ENCODE measurements at places on chromosomes 3 and 15. TPM values are rescaled to one million over a fixed set of nuclear protein-coding genes. Genes with fewer than 3 reads are reported as not detected.
A peak's percentile ranks its signal among the peaks of the same experiment; 100 is the strongest.

SCG3 gene
- total RNA-seq, result not detected

DNA sequence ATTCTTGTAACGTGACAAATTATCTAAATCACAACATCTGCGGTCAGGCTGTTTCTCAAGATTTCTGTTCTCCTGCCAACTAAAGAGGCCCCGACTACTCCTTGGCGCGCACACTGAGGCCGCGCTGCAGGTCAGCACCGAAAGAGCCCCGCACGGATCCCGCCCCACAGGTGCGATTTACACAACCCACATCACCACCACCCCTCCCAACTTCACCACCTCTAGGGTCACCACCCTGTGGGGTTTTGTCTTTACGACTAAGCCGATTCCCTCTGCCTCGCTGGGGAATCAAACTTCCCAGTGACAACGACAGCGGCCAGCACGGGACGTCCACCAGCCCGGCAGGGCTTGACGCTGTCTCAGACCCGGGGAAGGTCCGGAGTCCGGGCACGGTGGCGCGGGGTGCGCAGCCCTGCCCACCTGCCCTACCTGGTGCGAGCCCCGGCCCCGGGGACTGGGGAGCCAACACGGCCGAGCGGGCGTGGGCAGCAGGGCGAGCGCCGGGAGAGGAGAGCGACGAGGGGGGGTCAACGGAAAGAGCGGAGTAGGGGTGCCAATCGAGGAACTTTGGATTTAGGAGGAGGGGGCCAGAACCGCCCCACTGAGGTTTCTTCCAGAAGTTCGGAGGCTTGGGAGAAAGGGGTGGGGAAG lies 764 bp downstream of the UACA start:
- peak; percentile 76 for DNase-seq

GRCh38 chr3:55065331-55065730 lies 137.5 kb upstream of the LRTM1 start:
- DNase-seq, result peak; percentile 93

- peak; percentile 52 for DNase-seq
Measured at GRCh38 chr15:71334434-71334833, 219.2 kb downstream of the THSD4 start.

GRCh38 chr3:150743508-150743907 lies 19.5 kb downstream of the SIAH2 start:
- peak; percentile 43 for DNase-seq

GRCh38 chr3:35498506-35499210 lies 140.7 kb upstream of the ARPP21 start:
- DNase-seq, result no peak

DNA sequence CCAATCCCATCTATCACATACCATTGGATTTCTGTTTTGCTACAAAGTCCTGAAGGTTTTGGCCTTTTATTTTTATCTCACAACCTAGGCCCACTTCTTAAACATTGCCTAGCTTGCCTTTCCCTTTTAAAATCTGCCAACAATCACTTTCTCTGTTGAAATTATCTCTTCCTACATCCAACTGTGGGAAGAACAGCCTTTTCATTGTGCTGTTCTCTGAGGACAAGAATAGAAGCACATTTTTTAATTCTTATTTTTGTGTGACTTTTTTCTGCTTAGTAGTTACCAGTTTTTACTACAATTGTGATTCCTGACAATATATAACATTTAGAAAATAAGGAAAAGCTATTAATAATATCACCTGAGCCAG lies 159.2 kb downstream of the CNTN6 start:
- DNase-seq, result no peak

- DNase-seq, result no peak
Measured at GRCh38 chr3:52149726-52150125, 4.5 kb downstream of the POC1A start.

GRCh38 chr15:41150279-41150678 lies 34.2 kb upstream of the INO80 start:
- DNase-seq, result no peak

DNA sequence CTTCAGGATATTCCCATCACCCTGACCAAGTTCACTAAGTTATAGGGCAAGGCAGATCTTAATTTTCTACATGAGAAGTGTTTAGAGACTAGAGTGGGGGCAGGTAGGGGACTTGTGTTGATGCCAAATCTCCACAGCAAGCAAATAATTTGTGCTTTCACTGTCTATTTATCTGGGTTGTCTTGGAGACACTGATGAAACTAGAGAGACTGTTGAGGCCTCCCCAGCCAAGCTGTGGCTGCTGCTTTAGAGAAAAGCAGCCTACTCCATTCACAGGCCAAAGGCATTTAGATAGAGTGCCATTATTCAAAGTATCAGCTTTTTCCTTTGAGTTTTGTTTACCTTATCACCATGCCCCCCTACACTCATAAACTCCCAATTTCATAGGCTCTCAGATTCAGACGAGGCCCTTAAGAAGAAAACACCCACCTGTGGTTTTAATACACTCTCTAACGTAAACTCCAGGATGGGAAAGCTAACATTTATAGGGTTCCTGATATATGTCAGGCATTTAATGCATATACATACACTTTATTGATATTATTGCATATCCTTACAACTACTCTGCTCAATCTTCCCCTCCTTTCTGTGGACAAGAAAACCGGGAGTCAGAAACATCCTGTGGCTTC lies 130.4 kb upstream of the FOXB1 start:
- no peak for DNase-seq

CXCR6 gene
- not detected for total RNA-seq

KLHDC8B gene
- 28.1 TPM for total RNA-seq

- no peak for DNase-seq
Measured at GRCh38 chr15:79981831-79982455, 10.9 kb upstream of the BCL2A1 start.

- no peak for DNase-seq
Measured at GRCh38 chr15:57495041-57495440, 96.7 kb upstream of the MYZAP start.

CPB1 gene
- total RNA-seq, result not detected

- no peak for DNase-seq
Measured at GRCh38 chr3:125645616-125646015, 50.3 kb upstream of the OSBPL11 start.

ARPC4 gene
- 426 TPM for total RNA-seq

DNA sequence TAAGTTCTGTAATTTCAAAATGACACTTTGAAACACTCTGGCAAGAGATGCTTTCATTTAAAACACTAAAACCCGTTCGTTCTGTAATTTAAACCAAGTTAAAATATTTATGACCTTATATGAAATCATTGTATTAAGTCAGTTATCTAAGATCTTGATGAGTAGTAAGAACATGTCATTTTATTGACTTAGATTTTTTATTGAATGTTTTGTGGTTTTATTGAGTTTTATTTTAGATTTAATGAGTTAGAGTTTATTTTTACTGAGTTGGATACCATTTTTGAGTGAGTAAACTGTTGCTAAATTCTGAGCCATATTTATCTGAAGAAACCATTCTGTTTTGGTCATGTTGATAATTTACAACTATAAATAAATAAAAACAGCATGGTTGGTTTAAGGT lies 94.3 kb downstream of the PPARG start:
- no peak for DNase-seq

NANOGP8 gene
- total RNA-seq, result not detected

ISLR gene
- 2.5 TPM for total RNA-seq

FANCD2 gene
- total RNA-seq, result 32.3 TPM

OR4M2 gene
- total RNA-seq, result not detected

REC114 gene
- not detected for total RNA-seq

- peak; percentile 61 for DNase-seq
Measured at GRCh38 chr3:132629928-132630327, 29.7 kb downstream of the ACAD11 start.

RHCG gene
- not detected for total RNA-seq

- no peak for DNase-seq
Measured at GRCh38 chr3:112127522-112128494, 5.2 kb downstream of the GCSAM start.

DNA sequence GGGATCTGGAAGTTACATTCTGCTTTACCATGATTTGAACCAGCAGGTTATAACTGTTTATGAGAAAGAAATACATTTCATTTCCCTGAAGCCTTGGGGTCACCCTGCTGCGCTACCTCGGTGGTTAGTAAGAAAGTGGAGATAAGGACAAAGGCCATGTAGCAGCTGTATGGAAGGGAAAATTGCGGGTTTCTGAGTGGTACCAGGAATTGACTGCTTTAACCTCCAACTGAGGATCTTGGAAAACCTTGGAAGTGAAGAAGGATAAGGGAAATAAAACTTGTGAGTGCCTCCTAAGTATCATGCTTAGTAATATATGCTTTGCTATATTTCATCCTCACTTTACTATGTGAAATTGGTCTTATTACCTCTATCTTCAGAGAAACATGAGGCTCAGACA lies 76.1 kb upstream of the GAP43 start:
- no peak for DNase-seq

GRCh38 chr3:117885011-117885441 lies 1149.6 kb downstream of the IGSF11 start:
- no peak for DNase-seq

- no peak for DNase-seq
Measured at GRCh38 chr15:29103824-29104565, 165.6 kb downstream of the NSMCE3 start.

DNA sequence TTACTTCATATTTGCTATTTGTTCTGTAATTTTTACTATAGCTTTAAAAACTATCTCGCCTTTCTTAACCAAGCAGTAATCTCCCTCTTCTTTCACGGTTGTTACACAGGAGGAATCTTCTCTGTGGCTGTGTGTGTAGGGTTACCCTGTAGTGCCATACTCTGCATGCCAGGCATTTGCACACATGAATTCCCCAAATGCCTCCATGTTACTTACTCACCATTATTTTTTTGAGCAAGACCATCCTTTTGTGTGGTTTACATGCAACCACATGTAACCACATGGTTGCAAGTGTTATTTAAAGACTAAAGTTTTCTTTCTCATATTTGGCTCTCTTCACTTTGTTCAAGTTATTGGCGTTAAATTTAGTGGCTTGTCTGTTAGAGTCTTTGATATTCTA lies 45.5 kb downstream of the HPS3 start:
- peak; percentile 53 for DNase-seq

EFHB gene
- total RNA-seq, result 1.6 TPM

FBXW12 gene
- total RNA-seq, result not detected

- no peak for DNase-seq
Measured at GRCh38 chr3:70580021-70580420, 267.6 kb upstream of the MDFIC2 start.

DNA sequence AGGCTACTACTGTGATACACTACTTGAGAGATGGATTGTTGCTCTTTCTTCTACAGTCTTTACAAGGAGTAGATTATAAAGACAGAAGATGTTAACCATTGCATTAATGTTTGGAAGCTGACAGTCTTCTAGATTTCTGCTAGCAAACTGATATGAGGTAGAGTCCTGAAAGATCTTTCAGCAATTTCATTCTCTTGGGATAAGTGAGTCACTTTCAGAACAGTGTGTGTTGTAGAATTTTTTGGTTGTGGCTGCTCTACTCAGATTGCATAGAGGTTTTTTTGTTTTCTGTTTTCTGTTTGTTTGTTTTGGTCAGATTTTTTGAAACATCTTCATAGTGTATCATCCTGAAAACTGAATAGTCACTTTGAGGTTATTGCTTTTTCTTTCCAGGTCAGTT lies 17.1 kb downstream of the TNFSF10 start:
- no peak for DNase-seq
